ENCODE measurements at places on chromosomes 6 and 20.

DNA sequence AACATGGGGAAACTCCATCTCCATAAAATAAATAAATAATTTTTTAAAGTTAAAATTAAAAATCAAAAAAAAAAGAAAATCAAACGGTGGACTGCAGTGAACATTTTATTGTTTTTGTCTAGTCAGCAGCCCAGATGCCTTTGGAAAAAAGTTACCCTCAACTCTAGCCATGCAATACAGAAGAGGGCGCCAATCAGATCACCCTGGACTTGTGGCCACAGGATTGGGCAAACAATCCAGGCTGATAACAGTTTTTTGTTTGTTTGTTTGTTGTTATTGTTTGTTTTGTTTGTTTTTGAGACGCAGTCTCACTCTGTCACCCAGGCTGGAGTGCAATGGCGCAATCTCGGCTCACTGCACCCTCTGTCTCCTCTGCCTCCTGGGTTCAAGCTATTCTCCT is 30.5 kb upstream of the NELFCD start:
- DNase-seq = no peak

DNA sequence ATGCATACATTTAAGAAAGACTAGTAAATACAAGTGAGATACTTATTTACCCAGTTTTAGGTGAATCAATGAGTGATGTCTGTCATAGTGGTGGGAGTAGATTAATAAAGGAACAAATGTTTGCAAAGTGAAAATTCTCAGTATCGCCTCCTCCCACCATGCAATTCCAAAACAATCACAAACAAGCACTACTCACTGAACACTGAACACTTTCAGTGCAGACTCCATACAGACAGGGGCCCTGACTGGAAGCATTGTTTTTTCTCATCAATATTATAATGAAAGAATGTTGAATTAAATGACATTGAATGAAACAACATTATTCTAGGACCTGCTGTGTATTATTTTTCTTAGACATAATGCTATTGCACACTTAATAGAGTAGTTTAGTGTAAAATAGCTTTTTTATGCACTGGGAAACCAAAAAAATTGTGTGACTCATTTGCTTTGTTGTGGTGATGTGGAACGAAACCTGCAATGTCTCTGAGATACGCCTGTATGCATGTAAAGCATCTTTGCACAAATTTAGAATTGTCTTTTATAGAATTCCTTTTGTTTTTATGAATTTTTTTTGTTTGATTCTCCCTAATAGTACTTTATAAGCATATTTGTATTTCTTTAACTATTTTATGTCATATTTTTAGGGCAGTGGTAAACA is 317.5 kb downstream of the UTRN start:
- no peak for DNase-seq

GRCh38 chr20:38935967-38936407 is 9.8 kb downstream of the FAM83D start:
- DNase-seq = no peak

GRCh38 chr6:143427109-143427817 is 23.2 kb downstream of the ADAT2 start:
- peak; percentile 89 for DNase-seq

GRCh38 chr6:81735756-81736380 is 16.6 kb downstream of the TENT5A start:
- no peak for DNase-seq

DNA sequence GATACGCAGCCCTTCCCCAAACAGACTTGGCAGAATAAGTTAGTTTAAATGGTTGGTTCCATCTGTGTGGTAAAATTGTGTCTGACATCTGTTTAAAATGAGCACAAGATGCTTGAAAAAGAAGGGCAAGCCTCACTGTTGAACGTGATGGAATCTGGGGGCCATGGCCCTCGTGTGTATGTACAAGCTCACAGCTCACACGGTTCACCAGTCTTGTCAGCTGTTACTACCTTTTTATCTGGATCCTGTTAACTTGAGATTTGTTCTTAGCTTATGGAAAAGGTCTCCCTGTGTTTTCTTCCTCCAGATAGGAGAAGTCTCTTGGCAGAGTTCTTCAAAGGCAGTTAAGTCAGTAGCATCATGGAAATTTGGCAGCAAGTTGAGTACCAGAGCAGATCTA is 270.6 kb downstream of the KHDC1L start:
- DNase-seq = peak; percentile 32

GRCh38 chr20:50921803-50922501 is 9.3 kb downstream of the ADNP start:
- no peak for DNase-seq

- no peak for DNase-seq
Measured at GRCh38 chr6:38852215-38852614, 137.1 kb downstream of the DNAH8 start.

- no peak for DNase-seq
Measured at GRCh38 chr20:61879303-61879620, 186.4 kb downstream of the TAF4 start.

GRCh38 chr20:20210943-20211273 is 157.0 kb upstream of the INSM1 start:
- no peak for DNase-seq

GRCh38 chr20:3847429-3847940 is 851 bp downstream of the MAVS start:
- no peak for DNase-seq

GRCh38 chr6:127686084-127686483 is 109.1 kb downstream of the C6orf58 start:
- no peak for DNase-seq

- DNase-seq = no peak
Measured at GRCh38 chr6:34697544-34697836, 923 bp upstream of the ILRUN start.

- peak; percentile 83 for DNase-seq
Measured at GRCh38 chr6:166106076-166106686, 61.5 kb downstream of the TBXT start.

- no peak for DNase-seq
Measured at GRCh38 chr6:85348643-85349042, 101.2 kb upstream of the NT5E start.

All from kidney (tissue), 22 donors.